ENCODE measurements at places on chromosomes 12 and 14.

DNA sequence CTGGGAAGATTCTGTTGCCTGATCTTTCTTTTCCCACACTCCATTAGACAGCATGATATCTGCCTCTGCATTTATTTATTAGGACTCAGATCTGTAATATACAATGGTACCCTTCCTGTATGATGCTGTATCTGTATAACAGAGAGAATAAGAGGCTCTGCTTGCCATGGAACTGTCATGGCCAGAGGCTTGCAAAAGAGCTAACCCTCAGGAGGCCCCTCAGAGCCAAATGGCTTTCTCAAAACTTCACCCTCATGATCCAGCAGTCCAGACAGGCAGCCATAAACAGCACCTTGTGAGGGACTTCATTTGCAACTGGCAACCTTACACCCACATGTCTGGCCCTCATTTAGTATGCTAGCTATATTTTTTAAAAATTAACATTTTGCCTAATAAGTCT lies 57.6 kb downstream of the TMEM30B start:
- DNase-seq: no peak

DNA sequence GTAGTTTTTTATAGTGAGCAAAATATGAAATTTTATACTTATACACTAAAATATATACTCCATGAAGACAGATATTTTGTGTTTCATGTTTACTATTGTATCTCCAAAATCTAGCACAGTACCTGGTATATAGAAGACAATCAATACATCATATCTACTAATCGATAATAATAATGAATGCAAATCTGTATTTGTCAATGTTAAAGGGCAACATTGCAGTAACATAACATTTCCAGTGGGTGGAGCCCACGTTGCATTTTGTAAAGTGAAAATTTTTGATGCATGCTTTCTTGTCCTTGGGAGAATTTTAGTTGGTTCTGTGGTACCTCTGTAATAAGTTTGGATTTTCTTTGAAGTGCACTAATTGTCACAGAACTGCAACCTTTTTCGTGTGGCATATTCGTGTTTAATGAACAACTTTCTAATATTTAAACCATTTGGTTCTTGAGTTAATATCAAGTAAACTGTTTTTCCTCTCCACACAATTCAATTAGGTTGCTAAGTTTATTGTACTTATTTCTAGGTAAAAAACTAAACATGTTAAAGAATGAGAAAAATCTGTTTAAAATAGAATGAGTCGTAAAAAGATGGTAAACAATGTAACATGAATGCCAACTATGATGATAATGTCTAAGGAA lies 47.4 kb downstream of the AVPR1A start:
- DNase-seq: no peak

DNA sequence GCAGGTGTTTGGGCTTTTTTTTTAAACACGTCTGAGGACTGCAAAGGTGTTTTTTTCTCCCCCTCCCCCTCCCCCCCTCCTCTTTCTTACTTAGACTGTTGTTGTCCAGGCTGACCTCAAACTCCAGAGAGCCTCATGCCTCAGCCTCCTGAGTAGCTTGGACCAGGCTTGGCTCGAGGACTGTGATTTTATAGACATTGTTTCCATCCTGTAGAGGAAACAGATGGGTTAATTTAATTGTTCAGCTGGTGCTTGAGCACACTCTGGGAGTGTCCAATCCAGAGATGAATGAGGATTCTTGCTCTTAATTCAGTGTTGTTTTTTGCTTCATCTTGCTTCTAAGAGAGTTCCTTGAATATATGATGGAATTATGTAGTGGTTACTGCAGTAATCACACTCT lies 42.1 kb downstream of the RASSF3 start:
- DNase-seq: no peak

- DNase-seq: no peak
Measured at GRCh38 chr12:66275040-66275439, 27.3 kb upstream of the HELB start.

GRCh38 chr12:116065606-116066005 lies 211.9 kb downstream of the MED13L start:
- DNase-seq: no peak

DNA sequence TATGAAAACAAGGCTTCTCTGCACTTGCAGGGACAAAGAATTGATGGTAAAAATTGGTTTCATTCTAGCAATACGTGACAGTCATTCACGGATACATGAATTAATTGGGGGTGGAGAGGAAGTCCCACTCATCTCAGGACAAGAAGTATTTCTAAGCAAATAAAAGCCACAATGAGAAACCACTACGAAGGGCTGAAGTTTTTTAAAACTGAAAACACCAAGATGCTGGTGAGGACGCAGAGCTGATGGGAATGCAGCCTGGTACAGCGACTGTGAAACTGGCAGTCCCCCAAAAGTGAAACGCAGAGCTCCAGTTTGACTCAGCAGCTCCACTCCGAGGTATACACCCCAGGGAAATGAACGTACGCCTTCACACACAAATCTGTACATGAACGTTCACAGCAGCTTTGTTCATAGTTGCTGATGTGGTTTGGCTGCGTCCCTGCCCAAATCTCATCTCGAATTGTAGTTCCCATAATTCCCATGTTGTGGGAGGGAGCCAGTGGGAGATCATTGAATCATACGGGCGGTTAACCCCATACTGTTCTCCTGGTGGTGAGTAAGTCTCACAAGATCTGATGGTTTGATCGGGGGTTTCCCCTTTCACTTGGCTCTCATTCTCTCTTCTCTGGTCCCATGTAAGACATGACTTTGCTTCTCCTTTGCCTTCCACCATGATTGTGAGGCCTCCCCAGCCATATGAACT lies 89.0 kb downstream of the SCARB1 start:
- DNase-seq: no peak

GRCh38 chr12:12718853-12719252 lies 1.7 kb downstream of the CDKN1B start:
- no peak for DNase-seq

DNA sequence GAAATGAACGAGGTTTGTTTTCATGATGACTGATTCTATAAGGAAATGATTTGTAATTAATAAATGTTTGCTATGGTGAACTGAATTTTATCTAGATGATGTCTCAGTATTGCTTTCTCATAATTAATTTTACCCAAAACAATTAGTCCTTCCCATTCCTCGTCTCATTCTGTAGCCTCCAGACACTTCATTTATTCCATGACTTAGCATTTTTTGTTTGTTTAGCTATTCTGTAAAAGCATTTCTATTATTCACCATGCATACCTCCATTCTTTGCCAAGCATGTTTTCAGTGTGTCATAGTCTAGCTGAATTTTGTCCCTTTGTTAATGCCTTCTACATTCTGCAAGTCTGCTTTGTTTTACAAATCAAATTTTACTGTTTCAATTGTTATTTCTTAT lies 137.4 kb upstream of the RPL10L start:
- no peak for DNase-seq

DNA sequence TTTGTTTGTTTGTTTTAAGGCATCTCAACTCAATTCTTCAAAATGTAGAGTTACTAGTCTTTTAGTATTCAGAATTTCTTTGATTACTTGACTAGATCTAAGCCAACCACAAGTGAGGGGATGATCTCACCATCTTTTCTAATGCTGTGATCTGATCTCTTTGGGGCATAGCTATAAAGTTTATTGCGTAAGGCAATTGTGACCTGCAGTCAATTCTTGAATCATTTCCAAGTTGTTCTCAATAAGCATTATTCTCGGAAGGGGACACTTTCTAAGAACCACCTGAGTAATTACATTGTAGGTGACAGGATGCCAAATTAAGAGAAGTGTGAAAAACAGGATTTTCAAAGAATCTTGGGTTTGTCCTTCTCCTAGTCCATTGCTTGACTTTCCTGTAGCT lies 13.1 kb downstream of the DACT1 start:
- no peak for DNase-seq
